ENCODE measurements at places on chromosomes 13 and 19.
A peak's percentile ranks its signal among the peaks of the same experiment; 100 is the strongest.

- DNase-seq: no peak
Measured at GRCh38 chr19:5838353-5839064, 993 bp downstream of the FUT6 start.

DNA sequence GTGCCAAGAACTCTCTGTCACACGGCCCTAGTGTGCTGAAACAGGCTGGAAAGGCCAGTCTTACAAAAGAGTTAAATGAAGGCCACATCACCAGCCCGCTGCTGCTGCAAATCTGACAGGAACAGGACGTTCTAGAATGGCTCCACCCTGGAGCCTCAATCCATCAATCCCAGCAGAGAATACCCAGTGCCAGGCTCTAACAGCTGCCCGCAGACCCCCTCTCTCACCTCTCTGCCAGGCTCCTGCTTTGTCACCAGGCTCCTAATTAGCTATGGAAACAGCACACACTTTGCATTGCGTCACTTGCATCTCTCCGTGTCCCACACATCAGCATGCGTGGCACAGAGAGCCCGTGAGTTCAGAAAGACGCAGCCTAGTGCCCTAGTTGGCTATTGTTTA is 314.1 kb downstream of the FOXO1 start:
- DNase-seq: no peak

DNA sequence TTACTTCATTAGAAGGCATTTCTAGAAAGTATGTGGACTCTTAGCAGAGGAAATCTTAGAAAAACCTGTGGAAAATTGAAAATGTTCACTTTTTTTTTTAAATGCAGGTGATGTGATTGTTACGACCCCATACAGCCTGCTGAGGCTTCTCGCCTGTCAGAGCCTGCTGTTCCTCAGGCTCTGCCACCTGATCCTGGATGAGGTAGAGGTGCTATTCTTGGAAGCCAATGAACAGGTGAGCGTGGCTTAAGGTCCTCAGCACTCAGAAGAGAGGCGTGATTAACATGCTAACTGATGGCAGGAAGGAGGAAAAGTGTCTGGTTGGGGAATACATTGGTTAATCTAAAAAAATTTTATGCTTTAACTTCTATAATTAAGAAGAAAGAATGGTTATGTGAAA is 71.4 kb downstream of the SLC7A9 start:
- no peak for DNase-seq

DNA sequence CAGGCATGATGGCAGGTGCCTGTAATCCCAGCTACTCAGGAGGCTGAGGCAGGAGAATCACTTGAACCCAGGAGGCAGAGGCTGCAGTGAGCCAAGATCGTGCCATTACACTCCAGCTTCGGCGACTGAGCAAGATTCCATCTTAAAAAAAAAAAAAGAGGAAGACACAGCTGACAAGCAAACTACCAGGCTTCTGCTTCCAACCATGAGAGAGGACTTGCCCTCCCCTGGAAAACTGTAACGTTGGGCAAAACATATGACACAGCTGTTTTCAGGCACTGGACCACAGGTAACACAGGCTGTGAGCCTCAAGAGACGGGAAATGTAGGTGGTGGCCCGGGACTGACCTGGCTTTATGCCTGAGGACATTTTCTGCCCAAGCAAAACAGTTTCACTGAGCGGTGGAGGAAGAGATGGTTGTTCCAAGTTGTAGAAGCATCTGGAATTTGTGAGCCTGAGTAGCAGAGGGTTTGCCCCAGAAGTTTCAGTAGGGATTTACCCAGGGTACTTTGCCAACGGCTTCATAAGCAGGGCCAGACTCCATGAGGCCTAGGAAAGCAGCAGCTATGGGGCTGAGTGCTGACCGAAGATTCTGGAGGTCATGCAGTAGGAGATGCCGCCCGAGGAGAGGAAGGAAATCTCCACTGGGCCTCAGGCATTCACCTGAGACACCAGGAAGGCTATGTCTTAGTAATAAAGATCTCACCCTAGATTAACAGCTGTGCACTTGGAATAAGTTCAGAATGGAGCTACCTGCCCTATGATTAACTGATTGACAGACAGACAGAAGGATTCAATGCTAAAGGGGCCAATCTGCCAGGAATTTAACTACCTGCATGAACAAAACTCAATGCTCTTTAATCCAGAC is 88.0 kb downstream of the ABCC4 start:
- DNase-seq: no peak

DNA sequence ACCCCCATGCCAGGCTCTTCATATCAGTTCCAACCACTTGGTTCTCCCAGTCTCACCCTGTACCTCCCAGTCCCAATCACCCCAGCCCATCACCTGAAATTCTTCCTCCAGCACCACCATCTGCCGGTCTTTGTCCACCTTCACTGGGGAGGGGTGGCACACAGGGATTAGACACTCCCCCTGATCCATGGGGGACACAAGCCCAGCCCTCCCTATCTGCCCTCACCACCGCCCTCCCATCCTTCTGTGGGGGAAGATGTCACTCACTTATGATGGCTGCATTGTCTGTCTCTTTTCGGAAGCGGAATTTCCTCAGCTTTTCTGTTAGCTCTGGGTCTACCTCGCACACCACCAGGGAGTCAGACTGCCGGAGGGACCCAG is 685 bp downstream of the GMFG start:
- no peak for DNase-seq

- DNase-seq: no peak
Measured at GRCh38 chr13:99469041-99469440, 32.2 kb upstream of the TM9SF2 start.

DNA sequence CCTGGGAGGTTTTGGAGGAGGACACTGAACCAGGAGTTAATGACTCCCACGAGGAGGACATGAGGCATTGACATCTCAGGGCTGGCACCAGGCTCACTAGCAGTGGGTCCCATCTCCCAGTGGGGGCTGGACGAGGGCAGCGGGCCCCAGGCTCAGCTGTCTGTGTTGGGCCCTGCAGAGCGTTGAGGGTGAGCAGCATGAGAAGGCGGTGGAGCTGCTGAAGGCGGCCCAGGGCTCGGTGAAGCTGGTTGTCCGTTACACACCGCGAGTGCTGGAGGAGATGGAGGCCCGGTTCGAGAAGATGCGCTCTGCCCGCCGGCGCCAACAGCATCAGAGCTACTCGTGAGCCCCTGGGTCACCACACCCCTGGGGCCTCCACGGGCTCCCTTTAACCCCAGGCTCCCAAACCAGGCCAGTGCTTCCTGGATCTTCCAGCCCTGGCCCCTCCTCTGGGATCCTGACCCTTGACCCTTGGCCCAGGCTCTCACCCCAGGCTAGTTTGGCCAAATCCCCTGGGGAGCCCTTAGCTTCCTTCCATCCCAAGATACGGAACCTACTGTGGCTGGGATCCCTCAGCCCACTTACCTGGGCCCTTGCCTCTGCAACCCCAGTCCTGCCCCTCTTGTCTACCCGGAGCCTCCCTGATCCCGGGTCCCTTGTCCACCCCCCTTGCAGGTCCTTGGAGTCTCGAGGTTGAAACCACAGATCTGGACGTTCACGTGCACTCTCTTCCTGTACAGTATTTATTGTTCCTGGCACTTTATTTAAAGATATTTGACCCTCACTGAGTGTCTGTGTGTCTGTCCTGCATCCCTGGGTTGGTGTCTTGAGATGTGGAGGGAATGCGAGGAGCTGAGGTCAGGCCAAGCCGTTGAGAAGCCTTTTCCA is 1.0 kb downstream of the C19orf73 start:
- DNase-seq: no peak

GRCh38 chr13:110683203-110683883 is 22.6 kb downstream of the CARS2 start:
- no peak for DNase-seq

DNA sequence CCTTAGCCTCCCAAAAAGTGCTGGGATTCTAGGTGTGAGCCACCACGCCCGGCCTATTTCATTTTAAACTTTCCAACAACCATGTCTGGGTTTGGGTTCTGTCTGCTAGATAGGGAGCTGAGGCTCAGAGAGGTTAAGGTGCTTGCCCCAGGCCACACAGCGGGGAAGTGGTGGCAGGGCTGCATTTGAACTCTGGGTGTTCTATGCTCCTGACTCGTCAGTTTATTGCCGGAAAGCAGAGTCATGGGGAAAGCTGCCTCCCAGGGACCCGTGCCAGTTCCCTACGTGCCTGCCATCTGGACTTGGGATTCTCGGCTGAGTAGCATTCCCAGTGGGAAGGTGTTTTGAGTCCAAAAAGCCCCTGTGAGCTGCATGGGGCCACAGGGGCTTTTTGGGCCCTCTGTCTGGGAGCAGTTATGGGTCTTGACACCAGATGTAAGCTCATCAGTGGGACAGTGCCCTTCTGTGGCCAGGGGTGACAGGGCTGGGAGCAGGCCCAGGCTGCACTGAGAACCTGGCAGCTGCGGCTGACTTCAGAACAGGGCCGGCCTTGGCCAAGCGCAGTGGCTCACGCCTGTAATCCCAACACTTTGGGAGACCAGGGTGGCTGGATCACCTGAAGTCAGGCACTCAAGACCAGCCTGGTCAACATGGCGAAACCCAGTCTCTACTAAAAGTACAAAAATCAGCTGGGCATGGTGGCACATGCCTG is 10.9 kb downstream of the RFX1 start:
- DNase-seq: no peak

GRCh38 chr19:34316741-34317301 is 48.2 kb upstream of the GPI start:
- no peak for DNase-seq

DNA sequence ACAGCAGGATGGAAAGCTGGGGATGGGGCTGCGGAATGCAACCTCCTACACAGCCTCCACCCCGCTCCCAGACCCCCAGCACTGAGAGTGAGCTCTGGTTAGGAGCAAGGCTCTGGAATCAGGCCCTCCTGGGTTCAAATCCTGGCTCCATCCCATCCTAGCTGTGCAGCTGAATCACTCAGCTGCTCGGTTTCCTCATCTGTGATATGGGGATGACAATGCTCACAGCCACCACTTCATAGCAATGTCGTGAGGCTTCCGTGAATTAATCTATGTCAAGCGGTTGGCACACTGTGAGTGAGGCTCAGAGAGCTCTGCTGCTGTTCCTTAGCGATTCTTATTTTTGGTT is 538 bp downstream of the ACP7 start:
- peak; percentile 74 for DNase-seq

GRCh38 chr13:80428349-80429096 is 87.6 kb upstream of the SPRY2 start:
- no peak for DNase-seq

Data from Panc1 (cell line).